Peyer's patch (tissue), 4 donors: ENCODE measurements at places on chromosomes 7 and 10. TPM values are rescaled to one million over a fixed set of nuclear protein-coding genes. Genes with fewer than 3 reads are reported as not detected.

- H3K4me1 ChIP-seq: no peaks in the 10 kb centered on the region
- no peaks in the 10 kb centered on the region for H3K36me3 ChIP-seq
- DNase-seq: no peak
Measured at GRCh38 chr7:41039981-41040380, 662.9 kb downstream of the INHBA start.

- H3K4me3 ChIP-seq: no peak overlapping the region
- no peak overlapping the region for H3K27ac ChIP-seq
- DNase-seq: no peak
- no peaks in the 10 kb centered on the region for H3K27me3 ChIP-seq
- H3K4me1 ChIP-seq: no peaks in the 10 kb centered on the region
Measured at GRCh38 chr7:30169579-30169978, 34.8 kb downstream of the MTURN start.

- no peaks in the 10 kb centered on the region for H3K27me3 ChIP-seq
- H3K4me1 ChIP-seq: peaks cover 10% of the 10 kb centered on the region
- peak; percentile 92 for DNase-seq
- H3K4me3 ChIP-seq: no peak overlapping the region
Measured at GRCh38 chr10:71860243-71861029, 9.4 kb upstream of the PSAP start.

GRCh38 chr7:139725077-139725476 lies 52.7 kb downstream of the HIPK2 start:
- peaks cover 3% of the 10 kb centered on the region for H3K4me1 ChIP-seq
- H3K27ac ChIP-seq: peak overlapping the region; percentile 66
- no peak overlapping the region for H3K4me3 ChIP-seq
- H3K36me3 ChIP-seq: no peaks in the 10 kb centered on the region
- no peaks in the 10 kb centered on the region for H3K27me3 ChIP-seq

DNA sequence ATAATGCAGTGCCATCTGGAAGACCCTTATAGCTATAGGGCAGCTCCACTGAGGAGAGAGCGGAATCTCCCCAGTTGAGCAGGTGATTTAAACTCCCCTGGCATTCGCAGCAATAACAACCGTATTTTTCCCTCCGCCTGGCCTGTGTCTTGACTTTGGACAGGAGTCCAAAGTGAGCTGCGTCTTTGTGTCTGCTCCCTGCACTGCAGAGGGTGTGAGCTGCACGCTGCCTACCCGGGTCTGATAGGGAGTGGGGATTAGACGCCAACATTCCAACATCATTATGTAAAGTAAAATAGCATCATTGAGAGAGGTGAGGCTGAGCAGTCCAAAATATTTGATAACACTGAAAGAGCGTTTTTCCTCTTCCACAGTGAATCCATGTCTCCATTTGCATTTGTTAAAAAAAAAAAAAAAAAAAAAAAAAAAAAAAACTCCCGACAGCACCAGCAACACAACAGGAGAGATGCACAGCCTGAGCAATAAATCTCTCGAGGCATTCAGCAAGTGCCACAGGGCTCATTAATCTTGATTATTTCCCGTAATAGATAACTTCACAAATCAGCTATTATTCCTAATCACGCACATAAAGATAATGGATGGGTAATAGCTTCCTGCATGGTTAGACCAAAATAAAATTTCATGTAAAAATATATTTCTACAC lies 68.6 kb downstream of the CELF2 start:
- no peak overlapping the region for H3K4me3 ChIP-seq
- no peaks in the 10 kb centered on the region for H3K27me3 ChIP-seq
- no peaks in the 10 kb centered on the region for H3K4me1 ChIP-seq
- peak; percentile 64 for DNase-seq

- no peak for DNase-seq
- H3K36me3 ChIP-seq: no peaks in the 10 kb centered on the region
- H3K27me3 ChIP-seq: no peaks in the 10 kb centered on the region
- H3K27ac ChIP-seq: no peak overlapping the region
- no peaks in the 10 kb centered on the region for H3K4me1 ChIP-seq
- H3K4me3 ChIP-seq: no peak overlapping the region
Measured at GRCh38 chr10:3534433-3534832, 250.6 kb downstream of the KLF6 start.

GRCh38 chr10:126397640-126398382 lies 9.5 kb upstream of the ADAM12 start:
- no peaks in the 10 kb centered on the region for H3K4me1 ChIP-seq
- DNase-seq: no peak
- H3K27ac ChIP-seq: no peak overlapping the region
- H3K4me3 ChIP-seq: no peak overlapping the region

DNA sequence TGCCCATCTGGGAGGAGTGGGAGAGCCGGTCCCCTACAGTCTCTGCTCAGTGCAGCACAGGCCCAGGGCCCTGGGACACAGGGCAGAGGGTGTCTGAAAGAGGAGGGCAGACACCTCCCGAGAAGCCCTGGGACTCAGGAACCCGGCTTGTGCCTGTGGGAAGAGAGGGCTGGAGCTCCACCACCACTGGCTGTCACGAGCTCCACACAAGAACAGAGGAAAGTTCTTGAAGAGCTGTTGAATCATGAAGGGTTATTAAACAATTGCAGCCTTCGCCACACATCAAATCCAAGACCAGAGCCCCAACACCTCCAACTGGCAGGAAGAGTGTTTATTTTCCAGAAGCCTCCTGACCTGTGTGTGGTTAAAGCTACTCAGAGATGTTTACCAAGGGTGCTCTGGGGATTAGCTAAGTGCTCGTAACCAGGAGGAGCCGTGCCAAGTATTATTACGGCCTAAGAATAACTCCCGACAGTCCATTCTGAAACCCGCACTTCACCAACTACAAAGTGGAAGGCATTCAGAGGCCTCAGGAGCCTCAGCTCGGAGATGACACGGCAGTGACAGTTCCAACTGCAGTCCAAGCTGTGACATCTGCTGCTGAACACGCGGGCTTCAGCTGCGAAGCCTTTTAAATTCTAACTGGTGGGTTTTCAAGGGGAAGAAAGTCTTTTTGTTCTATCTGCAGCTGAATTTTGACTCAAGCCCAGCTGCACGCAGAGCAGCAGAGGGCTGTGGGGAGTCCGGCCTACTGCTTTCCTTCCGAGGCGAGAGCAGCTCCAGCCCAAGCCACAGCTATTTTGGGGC lies 75.1 kb downstream of the MAD1L1 start:
- H3K36me3 ChIP-seq: no peaks in the 10 kb centered on the region
- H3K27ac ChIP-seq: peak overlapping the region; percentile 70
- H3K27me3 ChIP-seq: no peaks in the 10 kb centered on the region
- no peaks in the 10 kb centered on the region for H3K4me1 ChIP-seq
- DNase-seq: peak; percentile 60
- H3K4me3 ChIP-seq: no peak overlapping the region

GRCh38 chr7:141590666-141591065 lies 39.5 kb downstream of the AGK start:
- H3K36me3 ChIP-seq: no peaks in the 10 kb centered on the region
- no peak overlapping the region for H3K4me3 ChIP-seq

GRCh38 chr7:73645643-73646174 lies 21.4 kb upstream of the MLXIPL start:
- no peak overlapping the region for H3K4me3 ChIP-seq
- no peaks in the 10 kb centered on the region for H3K4me1 ChIP-seq

GRCh38 chr7:148185041-148185440 lies 405.5 kb upstream of the C7orf33 start:
- H3K27ac ChIP-seq: no peak overlapping the region
- no peaks in the 10 kb centered on the region for H3K36me3 ChIP-seq
- H3K4me1 ChIP-seq: no peaks in the 10 kb centered on the region
- no peak for DNase-seq

GRCh38 chr7:116509982-116510579 lies 10.5 kb downstream of the CAV2 start:
- H3K36me3 ChIP-seq: no peaks in the 10 kb centered on the region
- no peak overlapping the region for H3K4me3 ChIP-seq
- H3K27me3 ChIP-seq: no peaks in the 10 kb centered on the region

DNA sequence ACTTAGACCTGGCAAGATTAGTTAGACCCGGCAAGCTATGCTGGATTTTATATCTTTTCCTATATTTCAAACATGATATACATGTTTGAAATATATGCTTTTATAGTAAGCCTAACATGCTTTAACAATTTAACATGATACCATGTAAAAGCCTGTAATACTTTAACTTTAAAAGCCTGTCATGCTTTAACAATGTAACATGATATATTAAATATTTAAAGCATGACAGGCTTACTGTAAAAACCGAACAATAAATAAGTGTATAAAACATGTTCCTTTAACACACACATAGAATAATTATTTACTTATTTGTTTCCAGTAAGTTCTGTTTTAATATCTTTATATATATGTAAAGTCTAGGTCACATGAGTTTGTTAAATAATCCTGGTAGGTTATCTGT lies 65.4 kb downstream of the SLC25A40 start:
- no peak overlapping the region for H3K27ac ChIP-seq
- no peaks in the 10 kb centered on the region for H3K36me3 ChIP-seq
- no peak for DNase-seq
- H3K4me3 ChIP-seq: no peak overlapping the region

DNA sequence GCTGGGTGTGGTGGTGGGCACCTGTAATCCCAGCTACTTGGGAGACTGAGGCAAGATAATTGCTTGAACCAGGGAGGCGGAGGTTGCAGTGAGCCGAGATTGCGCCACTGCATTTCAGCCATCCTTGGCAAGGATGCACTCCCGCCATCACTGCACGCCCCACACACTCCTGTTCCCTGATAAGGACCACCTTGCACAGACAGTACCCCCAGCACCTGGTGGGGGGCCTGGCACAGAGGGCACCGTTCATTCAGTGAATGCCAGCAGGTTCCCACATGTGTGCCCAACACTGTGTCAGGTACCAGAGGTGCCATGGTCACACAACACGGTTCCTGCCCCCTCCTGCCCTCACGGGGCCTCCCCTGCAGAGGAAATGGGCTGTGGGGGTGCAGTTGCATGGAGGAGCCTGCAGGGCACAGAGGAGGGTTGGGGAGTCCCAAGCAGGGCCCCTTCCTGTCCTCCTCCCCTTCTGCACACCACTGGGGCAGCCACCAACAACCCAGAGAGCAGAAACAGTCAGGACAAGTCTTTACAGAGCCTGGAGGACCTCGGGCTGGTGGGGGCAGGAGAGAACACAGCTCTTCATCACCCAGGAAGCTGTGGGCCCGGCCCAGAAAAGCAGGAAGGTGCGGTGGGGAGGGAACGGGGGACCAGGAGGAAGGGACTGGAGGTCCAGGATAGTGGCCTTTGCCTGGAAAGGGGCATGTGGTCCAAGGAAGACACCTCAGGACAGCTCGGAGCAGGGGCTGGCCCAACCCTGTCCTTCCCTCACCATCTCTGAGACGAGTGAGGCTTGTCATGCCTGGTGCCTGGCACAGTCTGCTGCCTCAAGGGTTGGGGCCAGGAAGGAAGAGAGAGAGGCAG lies 7.1 kb downstream of the CRYGN start:
- no peaks in the 10 kb centered on the region for H3K27me3 ChIP-seq
- no peaks in the 10 kb centered on the region for H3K4me1 ChIP-seq
- DNase-seq: no peak
- H3K27ac ChIP-seq: no peak overlapping the region

DNA sequence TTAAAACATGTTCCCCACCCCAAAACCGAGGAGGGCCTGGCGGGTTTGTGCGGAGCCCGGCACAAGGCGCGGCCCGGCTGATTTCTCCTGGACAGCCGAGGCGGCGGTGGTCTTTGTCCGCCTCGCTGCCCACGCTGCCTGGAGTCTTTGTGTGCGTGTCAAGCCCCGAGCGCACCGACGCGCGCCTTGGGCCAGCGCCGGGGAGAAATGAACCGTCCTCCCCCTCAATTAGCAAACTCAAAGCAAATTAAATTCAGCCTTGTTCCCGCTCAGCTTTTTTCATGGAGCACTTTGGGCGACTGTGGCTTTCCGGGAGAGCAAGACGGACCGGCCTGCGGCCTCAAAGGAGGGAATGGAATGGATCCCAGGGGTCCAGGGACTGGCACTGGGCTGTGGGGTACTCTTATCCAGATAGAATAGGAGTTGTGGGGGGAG lies 4.1 kb downstream of the EMX2 start:
- H3K4me3 ChIP-seq: no peak overlapping the region
- no peak overlapping the region for H3K27ac ChIP-seq
- DNase-seq: no peak
- H3K36me3 ChIP-seq: no peaks in the 10 kb centered on the region
- peaks cover 3% of the 10 kb centered on the region for H3K27me3 ChIP-seq

- H3K4me3 ChIP-seq: no peak overlapping the region
- no peaks in the 10 kb centered on the region for H3K27me3 ChIP-seq
- no peak for DNase-seq
- H3K4me1 ChIP-seq: no peaks in the 10 kb centered on the region
- H3K36me3 ChIP-seq: no peaks in the 10 kb centered on the region
Measured at GRCh38 chr7:145016068-145016467, 180.2 kb upstream of the TPK1 start.

DNA sequence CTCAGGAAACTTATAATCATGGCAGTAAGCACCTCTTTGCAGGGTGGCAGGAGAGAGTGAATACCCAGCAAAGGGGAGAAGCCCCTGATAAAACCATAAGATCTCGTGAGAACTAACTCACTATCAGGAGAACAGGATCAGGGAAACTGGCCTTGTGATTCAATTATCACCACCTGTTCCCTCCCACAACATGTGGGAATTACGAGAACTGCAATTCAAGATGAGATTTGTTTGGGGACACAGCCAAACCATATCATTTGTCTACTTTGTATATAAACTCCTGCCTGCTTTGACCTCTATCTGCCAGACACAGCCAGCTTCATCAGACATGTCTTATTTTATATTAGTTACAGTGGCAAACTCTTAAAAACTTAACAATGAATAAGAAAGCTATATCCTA lies 50.4 kb downstream of the ARMC3 start:
- no peaks in the 10 kb centered on the region for H3K27me3 ChIP-seq
- DNase-seq: no peak
- H3K27ac ChIP-seq: no peak overlapping the region
- H3K4me1 ChIP-seq: no peaks in the 10 kb centered on the region
- H3K36me3 ChIP-seq: no peaks in the 10 kb centered on the region

DNA sequence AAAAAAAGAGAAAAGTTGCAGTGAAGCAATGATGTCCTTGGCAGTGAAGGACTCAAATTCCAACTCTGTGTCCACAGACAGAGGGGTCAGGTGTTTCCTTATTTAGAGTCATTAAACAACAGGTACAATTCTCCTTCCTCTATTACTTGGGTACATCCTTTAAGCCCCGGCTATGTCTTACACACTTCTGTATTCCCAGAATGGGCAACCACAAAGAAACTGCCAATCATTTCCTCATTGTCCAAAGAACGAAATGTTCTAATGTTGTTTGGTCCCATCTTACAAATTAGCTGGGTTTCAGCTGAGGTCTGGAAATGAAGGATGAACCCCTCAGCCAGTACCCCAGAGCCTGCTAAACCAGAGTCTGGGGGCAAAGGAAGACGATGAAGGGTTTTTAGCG lies 59.5 kb downstream of the GRB10 start:
- no peak overlapping the region for H3K27ac ChIP-seq
- no peaks in the 10 kb centered on the region for H3K27me3 ChIP-seq
- no peak overlapping the region for H3K4me3 ChIP-seq
- H3K4me1 ChIP-seq: no peaks in the 10 kb centered on the region
- H3K36me3 ChIP-seq: no peaks in the 10 kb centered on the region

LRRD1 gene
- total RNA-seq: not detected

GOLGA7B gene
- 0.76 TPM for total RNA-seq

OPN1SW gene
- total RNA-seq: not detected

C7orf33 gene
- total RNA-seq: not detected

AZGP1 gene
- 27.6 TPM for total RNA-seq

WDR86 gene
- 6.6 TPM for total RNA-seq

AGAP6 gene
- total RNA-seq: 46.2 TPM

IL2RA gene
- 16.5 TPM for total RNA-seq

DLX6 gene
- total RNA-seq: not detected

GJD4 gene
- total RNA-seq: not detected

FFAR4 gene
- not detected for total RNA-seq

IDI2 gene
- total RNA-seq: not detected

GPR158 gene
- total RNA-seq: under 0.01 TPM

ZNRF2 gene
- 37.9 TPM for total RNA-seq

PKD2L1 gene
- total RNA-seq: not detected
